ENCODE measurements at places on chromosomes 4 and X.

DNA sequence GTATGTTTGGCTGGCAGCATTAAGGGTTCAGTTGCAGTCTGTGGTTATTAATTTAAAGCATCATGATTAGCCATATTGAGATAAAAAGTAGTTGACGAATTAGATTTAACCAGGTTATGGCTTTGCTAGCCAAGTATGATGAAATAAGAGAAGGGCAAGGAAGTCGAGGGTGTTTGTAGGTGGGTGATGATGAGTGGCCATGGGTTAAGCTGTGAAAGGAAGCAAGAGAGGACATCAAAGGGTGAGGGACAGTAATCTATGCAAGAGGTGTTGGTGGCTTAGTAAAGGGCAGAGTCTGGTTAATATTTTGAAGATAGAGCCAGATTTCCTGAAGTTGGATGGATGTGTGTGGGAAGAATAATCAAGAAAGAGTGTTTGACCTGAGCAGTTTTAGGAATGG, 44.5 kb downstream of the STIM2 start:
- no peak for DNase-seq

- no peak for DNase-seq
These were observed 249.2 kb upstream of the TRAM1L1 start for GRCh38 chr4:117334451-117335188.

- DNase-seq = no peak
These were observed 383 bp upstream of the TBC1D19 start for GRCh38 chr4:26583538-26583864.

GRCh38 chr4:151922811-151923210, 162.0 kb upstream of the GATB start:
- DNase-seq = no peak

- no peak for DNase-seq
These were observed 28.2 kb downstream of the SULT1E1 start for GRCh38 chr4:69831646-69832325.

DNA sequence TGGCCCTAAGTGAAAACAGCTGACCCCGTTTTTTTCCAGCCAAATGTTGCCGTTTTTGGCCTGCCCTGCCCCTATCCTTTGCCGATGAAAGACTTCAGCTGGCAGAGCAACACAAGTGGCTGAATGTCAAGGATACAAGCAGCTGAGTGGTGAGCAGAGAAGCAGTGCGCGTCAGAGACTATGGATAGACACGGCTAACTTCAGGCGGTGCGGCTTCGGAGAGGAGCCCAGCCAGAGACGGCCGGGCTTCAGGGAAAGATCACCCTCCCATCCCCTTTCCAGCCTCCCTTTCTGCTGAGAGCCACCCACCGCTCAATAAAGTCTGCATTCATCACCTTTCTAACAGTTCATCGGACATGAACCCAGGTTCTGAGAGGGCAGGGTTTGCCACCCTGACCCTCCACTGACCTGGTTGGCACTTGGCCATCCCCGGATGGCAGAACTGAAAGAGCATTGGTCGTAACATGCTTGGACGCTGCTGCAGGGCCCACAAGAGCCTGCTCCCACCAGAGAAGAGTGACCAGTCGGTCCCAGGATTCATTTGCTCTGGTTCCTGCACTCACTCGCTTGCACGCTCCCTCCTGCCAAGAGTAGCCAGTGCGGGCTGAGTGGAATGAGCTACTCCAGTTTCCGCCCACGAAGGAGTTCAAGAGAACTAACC, 125.8 kb downstream of the PPEF1 start:
- no peak for DNase-seq

GRCh38 chr4:88697588-88698329, at the start of gene NAP1L5:
NAP1L5 (minus strand) TSS chr4:88697829; CDS start chr4:88697754, 75 bp downstream.
- no peak for DNase-seq

DNA sequence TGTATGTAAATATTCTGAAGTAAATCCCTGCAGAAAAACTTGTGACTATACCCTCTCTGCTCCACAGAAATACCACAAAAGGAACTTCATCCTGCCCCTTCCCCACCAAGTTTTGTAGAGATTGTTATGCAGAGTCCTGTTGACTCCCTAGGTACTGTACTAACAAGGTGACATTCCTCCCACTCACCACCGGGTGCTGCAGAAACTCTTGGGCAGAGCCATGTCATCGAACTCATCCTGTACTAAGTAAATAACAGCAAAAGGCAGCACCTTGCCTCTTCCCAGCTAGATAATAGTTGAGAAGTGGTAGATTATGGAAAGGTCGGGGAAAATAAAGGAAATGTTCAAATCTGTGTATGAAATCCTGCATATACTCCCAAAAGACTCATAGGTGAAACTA, 233.3 kb downstream of the STPG2 start:
- DNase-seq = peak; percentile 1

- no peak for DNase-seq
These were observed at the start of gene PAGE4 for GRCh38 chrX:49829016-49829415. PAGE4 (plus strand) TSS chrX:49829303; CDS start chrX:49830429, 1,126 bp downstream.

DNA sequence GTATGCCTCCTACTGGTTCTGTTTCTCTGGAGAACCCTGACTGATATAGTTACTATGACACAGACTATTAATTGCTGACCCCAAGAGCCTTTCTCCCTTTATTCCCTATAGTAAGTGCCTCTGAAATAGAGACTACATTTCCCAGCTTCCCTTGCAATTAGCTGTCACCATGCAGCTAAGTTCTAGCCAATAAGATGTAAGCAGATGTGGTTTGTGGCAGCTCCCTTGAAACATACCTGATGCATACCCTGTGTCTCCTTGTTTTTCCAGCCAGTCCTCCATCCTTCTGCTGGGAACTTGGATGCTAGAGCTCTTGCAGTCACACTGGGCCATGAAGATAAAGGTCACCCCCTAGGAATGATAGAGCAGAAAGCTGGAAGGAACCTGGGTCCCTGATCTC, 9.7 kb upstream of the TMEM165 start:
- no peak for DNase-seq

DNA sequence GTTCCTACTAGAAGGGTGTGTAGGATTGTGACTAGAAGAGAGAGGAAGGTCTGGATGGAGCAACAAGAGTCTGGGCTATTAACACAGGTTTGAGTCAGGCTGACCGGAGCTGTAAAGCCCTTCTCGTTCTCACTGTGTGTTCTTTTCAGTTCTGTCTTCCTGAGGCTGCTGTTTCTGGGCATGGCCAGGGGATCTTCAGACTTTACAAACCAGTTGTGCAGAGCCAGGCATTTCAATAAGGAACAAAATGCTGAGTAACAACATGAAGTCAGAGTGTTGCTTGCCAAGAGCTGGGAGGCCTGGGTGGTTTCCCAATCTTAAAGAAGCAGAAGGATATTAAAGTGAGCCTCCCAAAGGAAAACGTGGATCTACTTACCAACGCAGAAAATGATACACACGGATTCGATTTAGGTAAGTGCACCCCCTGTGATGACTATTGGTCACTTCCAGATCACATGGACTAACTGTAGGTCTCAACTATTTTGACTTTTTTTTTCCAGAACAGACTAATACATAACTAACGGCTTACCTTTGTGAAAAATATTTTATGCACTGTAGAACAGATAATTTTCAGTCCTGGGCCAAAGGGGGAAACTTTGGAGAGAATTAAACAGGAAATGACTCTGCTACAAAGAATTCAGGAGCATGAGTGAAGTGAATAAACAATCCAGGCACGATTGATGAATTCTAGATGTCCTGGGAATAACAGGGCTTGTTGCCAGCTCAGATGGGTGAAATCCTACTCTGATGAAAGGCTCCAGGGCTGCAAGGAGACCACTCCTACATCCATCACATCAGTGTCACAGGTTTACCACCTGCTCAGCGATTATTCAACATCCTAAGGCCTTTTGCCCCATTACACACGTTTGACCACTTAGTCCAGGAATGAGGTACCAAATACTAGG, 94.5 kb downstream of the ANXA3 start:
- DNase-seq = peak; percentile 86

DNA sequence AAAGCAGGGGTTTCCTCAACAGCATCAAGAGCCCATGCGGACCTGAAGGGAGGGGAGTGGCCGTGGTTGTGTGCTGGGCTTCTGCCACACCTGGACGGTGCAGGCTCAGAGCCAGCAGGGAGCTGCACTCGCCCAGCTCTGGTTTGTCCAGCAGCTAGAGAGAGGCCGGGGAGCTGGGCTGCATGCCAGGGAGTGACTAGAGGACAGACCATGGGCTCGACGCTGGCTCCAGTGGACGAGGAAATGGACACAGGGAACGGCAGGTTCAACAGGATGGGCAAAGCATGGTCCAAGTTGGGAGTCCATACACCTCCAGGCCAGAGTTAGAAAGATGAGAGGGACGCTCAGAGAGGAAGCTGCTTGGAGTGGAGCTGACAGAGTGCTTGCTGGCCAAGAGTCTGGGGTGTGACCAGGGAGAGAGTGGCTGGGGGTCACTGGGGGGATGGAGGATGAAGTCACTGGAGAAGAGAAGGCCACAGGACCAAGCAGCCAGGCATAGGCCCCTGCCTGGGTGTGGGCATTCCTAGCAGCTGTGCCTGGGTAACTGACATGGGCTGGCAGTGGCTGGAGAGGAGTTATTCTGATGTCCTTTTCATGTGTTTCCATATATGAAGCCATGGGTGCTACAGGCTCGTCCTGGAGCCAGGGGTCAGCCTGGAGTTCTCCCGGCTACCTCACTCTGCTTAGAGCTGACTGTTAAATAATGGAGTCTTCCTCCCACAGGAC, 42.8 kb downstream of the HTT-AS start:
- peak; percentile 58 for DNase-seq

GRCh38 chrX:111052478-111052877, 43.5 kb upstream of the PAK3 start:
- no peak for DNase-seq

- no peak for DNase-seq
These were observed 107.1 kb upstream of the ADRA2C start for GRCh38 chr4:3659131-3659530.

- no peak for DNase-seq
These were observed 65.7 kb downstream of the TMEM154 start for GRCh38 chr4:152613841-152614721.

DNA sequence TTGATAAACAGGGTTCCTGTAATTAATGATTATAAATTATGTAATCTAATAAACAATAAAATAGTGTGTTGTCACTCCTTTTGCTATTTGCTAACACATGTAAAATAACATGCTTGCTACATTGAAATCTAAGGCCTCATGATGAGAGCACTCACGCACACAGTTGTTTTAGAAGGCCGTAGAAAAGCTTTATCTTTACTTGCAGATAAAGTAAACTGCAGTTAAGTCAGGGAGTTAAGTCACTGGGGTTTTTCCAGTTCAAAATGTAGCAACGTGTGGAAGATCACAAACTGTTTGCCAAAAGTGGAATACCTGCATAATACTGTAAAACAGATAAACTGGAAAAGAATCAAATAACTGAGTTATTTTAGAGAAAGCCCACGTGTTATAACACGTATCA, 187.3 kb upstream of the PACRGL start:
- no peak for DNase-seq

- no peak for DNase-seq
These were observed 228.2 kb upstream of the DIPK2B start for GRCh38 chrX:45428831-45429230.
